Right renal cortex interstitium (tissue), 3 donors: ENCODE measurements at places on chromosomes 5 and 9. TPM values are rescaled to one million over a fixed set of nuclear protein-coding genes. Genes with fewer than 3 reads are reported as not detected.

The TUBB4B gene
- polyA plus RNA-seq = 352 TPM

The TXN gene
- polyA plus RNA-seq = 242 TPM

The TMEM232 gene
- polyA plus RNA-seq = 7.0 TPM

The IFNA2 gene
- polyA plus RNA-seq = not detected

The DMRTA1 gene
- 1.9 TPM for polyA plus RNA-seq

The STKLD1 gene
- polyA plus RNA-seq = 3.6 TPM

The SLC2A6 gene
- 0.82 TPM for polyA plus RNA-seq

DNA sequence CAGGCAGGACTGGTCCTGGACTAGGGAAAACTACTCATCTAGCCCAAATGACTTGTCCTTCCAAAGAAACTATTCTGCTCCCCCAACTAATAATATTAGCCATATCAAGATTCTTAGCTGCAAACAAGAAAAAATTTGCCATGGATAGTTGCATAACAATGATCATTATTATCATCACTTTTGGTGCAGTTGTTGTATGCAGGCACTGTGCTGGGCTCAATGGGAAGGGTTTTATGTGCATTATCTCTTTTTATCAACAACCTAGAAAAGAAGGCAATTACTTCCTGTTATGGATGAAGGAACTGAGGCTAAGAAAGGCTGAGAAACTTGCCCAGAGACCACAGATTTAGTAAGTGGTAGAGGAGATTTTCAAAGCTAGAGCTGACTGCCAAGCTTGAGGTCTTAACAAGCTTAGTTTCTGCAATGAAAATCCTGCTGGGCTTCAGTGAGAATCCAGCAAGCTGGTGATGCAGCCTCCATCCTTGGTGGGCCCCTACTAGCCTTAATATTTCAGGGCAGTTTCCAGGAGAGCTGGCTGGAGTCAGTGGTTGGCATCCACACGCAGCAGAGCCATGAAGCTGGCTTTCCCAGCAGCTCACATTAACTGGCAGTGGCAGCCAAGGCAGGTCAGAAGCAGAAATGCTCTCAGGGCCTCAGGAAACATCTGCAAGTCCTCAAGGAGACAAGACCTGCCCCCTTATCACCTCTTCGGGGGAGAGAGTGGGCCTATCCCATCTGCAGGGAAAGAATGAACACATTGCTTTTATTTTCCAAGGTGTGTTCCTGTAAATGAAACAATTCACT lies 20.5 kb upstream of the MEGF9 start:
- DNase-seq = no peak

GRCh38 chr9:134936346-134937163 lies 18.8 kb upstream of the FCN1 start:
- no peak for DNase-seq

DNA sequence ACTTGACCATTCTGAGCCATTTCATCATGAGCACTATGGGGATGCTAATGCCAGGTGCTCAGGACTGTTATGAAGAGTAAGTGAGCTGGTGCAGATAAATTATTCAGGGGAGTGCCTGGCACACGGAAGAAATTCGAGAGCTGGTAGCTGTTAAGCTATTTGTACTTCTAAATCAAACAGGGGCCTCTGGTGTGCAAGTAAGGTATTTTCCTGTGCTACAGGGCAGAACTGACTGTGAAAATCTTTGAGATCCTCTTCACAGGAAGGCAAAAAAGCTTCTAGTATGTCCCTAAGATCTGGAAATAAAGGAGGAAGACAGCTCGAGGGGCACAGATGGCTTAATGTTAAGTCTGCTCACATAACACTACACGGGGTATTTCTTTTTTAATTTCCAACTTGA lies 106.3 kb upstream of the SPOCK1 start:
- DNase-seq = no peak

- no peak for DNase-seq
Measured at GRCh38 chr9:98786750-98787510, 9.4 kb downstream of the ANKS6 start.

- no peak for DNase-seq
Measured at GRCh38 chr5:59287884-59288283, 605.6 kb downstream of the PDE4D start.

- no peak for DNase-seq
Measured at GRCh38 chr9:92983984-92984589, 36.8 kb downstream of the FGD3 start.

- no peak for DNase-seq
Measured at GRCh38 chr9:7762600-7762999, 37.0 kb downstream of the DMAC1 start.

DNA sequence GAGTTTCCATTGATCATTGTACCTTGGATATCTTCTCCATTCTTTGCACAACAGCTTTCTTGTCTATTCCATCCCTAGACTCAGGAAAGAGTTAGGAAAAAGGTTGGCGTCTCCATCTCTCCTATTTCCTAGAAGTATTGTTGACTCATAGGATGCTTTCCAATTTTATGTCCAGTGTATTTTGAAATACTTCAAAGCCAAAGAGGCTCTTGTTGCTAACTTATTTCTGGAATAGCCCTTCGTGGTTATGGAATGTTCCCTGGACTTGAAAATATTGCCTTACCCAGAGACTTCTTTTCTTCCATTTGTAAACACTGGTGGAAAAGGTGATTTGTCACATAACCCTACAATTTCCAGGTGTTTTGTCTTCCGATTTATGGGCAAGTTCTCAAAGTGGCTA lies 402.3 kb upstream of the ZNF608 start:
- DNase-seq = no peak

GRCh38 chr5:68803881-68804319 lies 289.9 kb upstream of the SLC30A5 start:
- DNase-seq = no peak

DNA sequence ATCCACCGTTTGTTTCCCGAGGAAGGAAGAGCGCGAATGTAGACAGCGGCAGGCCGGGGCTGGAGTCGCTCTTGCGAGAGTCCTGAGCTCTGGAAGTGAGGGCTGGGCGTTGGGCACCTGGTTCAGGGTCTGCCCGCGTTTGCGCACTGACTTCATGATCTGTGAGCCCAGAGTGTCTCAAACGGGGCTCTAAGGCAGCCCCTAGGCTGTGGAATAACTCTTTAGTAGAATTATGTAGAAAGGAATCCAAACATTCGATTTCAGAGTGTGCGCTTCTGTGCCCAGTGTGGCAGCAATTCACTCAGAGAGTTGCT lies 478 bp upstream of the GGTA1 start:
- DNase-seq = no peak

DNA sequence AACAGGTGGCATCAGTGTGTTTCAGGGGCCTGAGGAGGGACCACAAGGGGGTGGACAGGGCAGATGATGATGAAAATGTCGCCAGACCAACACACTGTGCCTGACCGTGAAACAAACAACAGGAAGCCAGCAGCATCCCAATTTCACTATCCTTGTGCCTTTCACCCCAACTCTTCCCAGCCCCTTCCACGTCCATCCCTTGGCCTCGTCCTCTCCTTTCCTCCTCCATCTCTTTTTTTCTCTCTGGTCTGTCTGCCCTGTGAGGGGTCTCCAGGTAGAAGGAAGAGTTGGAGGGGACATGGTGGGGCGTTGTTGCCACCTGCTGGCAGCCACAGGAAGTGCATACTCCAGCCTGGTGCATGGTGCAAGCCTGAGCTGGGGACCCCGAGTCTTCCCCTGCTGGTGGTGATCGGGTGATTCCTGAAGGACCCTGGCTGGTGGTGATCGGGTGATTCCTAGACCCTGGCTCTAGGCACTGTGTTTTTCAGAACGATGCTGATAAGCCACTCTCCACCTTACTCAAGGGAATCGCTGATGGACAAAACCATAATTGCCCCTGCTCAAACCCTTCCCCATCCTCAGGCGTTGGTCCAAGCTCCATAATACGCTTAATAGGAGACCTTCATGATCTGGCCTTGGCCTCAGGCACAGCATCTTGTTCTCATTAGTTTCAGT lies 21.7 kb upstream of the NSD1 start:
- DNase-seq = no peak

- no peak for DNase-seq
Measured at GRCh38 chr9:104977168-104977567, 49.2 kb upstream of the ABCA1 start.

- DNase-seq = no peak
Measured at GRCh38 chr5:36948650-36949049, 72.1 kb downstream of the NIPBL start.

DNA sequence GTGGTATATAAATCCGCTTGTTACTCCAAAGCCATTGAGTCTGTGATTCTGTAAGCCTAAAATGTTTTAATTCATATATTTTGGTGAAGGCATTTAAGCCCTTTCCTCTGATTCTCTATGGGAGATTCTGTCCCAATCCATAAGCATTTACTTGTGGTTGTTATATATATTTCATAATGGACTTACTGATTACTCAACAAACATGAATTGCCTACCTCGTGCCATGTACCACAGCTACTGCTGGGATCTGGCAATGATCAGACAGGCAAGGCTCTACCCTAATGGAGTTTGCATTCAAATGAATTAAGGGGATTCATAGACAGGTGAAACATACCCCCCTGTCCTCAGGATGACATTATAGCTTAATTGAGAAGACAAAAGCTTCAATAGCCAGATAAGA lies 54.5 kb downstream of the C9orf152 start:
- DNase-seq = no peak

- no peak for DNase-seq
Measured at GRCh38 chr9:72023596-72023995, 36.8 kb downstream of the C9orf57 start.

DNA sequence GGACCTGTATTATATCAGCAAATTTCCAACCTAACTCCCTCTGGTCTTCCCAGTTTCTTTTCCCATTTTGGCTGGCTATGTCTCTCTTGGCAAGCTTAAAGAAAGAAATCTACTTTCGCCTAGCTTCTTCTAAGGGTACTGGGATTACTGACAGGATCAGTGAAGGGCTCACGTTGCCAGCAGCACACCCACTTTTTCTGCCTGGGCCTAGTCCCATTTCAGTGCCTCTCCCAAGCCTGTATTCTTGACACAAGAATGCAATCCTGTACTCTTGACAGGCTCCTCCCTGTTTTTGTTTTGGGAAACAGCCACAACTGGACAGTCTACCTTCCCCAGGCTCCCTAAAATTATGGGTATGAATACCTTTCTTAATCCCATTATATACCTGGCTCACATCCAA lies 170.5 kb downstream of the EPB41L4A start:
- no peak for DNase-seq
